Stomach (tissue), 19 donors: ENCODE measurements at places on chromosomes 1 and 21. TPM values are rescaled to one million over a fixed set of nuclear protein-coding genes. Genes with fewer than 3 reads are reported as not detected.

GRCh38 chr1:198529414-198529813, 11.1 kb downstream of the ATP6V1G3 start:
- no peak overlapping the region for H3K27ac ChIP-seq
- no peak overlapping the region for H3K4me3 ChIP-seq
- no peaks in the 10 kb centered on the region for H3K4me1 ChIP-seq
- no peaks in the 10 kb centered on the region for H3K36me3 ChIP-seq
- H3K27me3 ChIP-seq: no peaks in the 10 kb centered on the region

DNA sequence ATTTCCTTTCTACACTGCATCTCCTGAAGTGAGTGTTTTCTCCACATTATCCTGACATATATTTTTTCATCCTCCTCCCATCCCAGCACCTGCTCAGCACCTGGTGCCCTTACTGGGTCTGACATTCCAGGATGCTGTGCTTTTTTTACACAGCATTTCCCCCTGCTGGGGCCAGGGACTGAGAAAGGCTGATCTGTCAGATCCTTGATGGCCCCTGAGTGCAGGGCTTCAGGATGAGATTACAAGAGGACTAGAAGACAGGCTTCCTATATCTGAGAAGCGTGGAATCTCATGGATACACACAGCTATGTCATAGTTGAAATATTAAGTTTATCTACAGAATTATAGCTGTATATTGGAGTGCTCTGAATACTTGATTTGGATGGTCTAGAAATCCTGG, 24.4 kb downstream of the RCAN1 start:
- H3K27me3 ChIP-seq: no peaks in the 10 kb centered on the region
- DNase-seq: no peak
- H3K4me3 ChIP-seq: no peak overlapping the region

- H3K36me3 ChIP-seq: no peaks in the 10 kb centered on the region
- H3K27me3 ChIP-seq: no peaks in the 10 kb centered on the region
- DNase-seq: no peak
- no peaks in the 10 kb centered on the region for H3K4me1 ChIP-seq
Observed at GRCh38 chr1:192067360-192067759, 90.9 kb upstream of the RGS18 start.

DNA sequence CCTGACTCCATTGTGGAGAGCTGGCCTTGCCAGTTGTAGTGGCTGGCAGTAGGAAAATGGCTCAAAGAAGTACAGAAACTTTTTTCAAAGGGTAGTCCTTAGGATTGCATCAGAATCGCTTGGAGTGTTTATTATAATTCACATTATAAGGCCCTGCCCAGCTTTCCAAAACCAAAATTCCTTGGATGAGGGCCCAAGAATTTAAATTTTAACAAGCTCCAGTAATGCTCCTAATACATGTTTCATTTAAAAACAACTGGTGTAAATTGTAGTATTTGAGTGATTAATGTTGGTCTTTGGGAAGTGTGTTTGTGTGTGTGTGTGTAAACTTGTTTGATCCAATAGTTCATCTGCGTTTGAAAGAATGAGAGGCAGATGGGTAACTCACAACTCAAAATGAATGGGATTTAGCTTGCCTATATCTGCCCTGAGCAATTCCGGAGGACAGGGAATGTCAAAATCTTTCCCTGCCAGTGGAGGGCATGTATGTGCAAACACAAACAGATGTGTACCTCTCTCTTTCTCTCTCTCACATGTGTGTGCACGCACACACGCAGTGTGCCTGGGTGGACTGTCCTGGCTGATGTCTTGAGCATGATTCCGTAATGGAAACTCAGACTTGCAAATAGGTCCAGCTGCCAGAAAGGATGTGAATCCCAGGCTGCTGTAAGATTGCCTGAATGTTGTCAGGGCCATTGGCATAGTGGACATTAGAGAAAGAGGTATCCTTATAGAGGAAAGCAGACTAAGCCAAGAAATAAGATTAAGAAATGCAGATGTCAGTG, 293.1 kb downstream of the LMX1A start:
- peak; percentile 62 for DNase-seq
- H3K4me1 ChIP-seq: peaks cover 13% of the 10 kb centered on the region
- H3K27ac ChIP-seq: no peak overlapping the region
- H3K27me3 ChIP-seq: no peaks in the 10 kb centered on the region
- no peaks in the 10 kb centered on the region for H3K36me3 ChIP-seq

DNA sequence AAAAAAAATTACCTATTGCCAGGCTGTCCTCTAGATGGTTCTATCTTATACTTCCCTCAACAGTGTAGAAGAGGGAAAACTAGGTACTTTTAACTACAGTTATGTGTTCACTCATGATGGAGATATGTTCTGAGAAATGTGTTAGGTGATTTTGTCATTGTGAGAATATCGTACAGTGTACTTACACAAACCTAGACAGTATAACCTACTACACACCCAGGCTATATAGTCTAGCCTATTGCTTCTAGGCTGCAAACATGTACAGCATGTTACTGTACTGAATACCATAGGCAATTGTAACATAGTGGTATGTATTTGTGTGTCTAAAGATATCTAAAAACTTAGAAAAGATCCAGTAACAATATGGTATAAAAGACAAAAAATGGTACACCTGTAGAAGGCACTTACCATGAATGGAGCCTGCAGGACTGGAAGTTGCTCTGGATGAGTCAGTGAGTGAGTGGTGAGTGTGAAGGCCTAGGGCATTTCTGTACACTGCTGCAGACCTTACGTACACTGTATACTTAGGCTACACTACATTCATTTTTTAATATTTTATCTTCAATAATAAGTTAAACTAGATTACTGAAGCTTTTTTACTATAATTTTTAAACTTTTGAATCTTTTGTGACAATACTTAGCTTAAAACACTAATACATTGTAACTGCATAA, 13.2 kb downstream of the MGST3 start:
- H3K4me3 ChIP-seq: no peak overlapping the region
- H3K27ac ChIP-seq: peak overlapping the region; percentile 61
- peaks cover 80% of the 10 kb centered on the region for H3K4me1 ChIP-seq
- H3K36me3 ChIP-seq: no peaks in the 10 kb centered on the region
- H3K27me3 ChIP-seq: no peaks in the 10 kb centered on the region

DNA sequence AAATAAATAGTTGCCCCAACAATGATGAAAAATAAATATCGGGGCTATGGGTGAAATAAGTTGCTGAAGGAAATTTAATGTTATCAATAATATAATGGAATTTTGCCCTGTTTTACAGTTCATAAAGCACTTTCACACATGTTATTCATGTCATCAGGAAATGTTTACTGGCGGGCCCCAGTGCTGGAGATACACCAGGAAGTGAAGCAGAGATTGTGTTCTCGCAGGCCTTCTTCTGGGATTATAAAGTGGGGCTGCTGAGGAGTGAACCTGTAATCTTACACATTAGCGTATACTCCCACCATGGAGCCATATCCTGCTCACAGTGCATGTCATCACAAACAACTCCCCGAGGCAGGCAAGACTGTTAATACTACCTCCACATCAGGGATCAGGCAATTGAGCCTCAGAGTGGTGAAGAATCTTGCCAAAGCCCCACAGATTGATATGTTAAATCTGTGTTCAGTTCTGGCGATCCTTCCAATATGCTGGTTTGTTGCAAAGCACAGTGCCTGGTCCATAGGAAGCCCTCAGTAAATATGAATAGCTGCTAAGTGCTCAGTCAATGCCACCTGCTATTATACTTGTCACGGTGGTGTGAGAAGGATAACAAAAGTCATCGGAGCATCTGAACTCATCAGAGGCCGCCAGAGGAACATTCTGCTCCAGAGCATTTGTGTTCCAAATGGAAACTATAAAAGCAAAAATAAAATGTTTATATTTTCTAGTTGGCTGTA, 104.4 kb upstream of the UBE2U start:
- no peak overlapping the region for H3K27ac ChIP-seq
- no peaks in the 10 kb centered on the region for H3K36me3 ChIP-seq
- no peak for DNase-seq
- no peaks in the 10 kb centered on the region for H3K4me1 ChIP-seq

DNA sequence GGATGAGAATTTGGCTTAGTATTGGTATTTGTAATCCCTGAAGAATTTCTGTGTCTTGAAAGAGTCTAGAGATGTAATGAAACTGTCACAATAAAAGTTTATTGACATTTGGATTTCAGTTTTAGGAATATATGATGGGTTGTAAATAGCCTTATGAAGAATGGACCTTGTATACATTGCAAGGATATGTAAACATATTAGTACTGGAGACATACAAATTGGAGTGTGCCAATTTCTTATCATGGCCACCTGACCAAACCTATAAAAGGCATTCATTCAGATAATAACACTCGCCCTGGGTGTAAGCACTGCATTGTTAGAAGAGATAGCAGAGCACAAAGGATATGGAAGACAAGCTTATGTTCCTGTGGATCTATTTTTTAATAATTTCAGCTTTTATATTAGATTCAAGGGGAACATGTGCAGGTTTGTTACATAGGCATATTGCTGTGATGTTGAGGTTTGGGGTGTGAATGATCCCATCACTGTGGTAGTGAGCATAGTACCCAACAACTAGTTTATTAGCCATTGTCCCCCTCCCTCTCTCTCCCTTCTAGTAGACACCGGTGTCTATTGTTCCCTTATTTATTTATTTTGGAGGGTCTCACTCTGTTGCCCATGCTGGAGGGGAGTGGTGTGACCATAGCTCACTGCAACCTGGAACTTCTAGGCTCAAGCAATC, 8.6 kb downstream of the S1PR1 start:
- DNase-seq: no peak
- no peak overlapping the region for H3K27ac ChIP-seq
- H3K4me1 ChIP-seq: no peaks in the 10 kb centered on the region
- H3K4me3 ChIP-seq: no peak overlapping the region
- H3K36me3 ChIP-seq: no peaks in the 10 kb centered on the region

DNA sequence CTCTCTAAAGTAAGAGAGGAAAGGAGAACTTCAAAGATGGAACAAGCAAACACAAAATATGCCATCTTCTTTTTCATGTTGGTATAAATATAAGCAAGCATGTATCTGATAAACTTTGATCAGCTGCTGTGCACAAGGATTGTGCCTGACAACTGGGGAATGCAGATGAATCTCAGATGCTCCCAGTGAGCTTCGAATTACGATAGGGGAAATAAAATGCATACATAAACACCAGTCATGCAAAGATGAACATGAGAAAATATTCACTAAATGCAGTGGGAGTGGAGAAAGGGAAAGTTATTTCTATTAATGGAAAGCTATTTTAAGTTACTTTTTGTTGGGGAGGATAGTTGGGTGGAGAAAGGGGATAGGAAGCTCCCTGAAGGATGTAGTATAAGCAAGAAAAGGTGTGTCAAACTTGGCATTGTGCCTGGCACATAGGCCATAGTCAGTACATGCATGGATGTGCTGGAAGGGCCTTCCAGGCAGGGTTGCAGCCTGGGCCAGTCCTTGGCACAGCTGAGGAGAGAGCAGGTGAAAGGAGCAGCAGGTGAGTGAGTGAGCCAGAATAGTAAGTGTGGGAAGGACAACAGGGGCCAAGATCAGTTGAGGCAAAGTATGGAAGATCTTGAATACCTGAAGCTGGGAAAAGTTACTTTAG, 57.8 kb upstream of the PGD start:
- no peak overlapping the region for H3K4me3 ChIP-seq
- H3K36me3 ChIP-seq: peaks cover 100% of the 10 kb centered on the region
- no peak overlapping the region for H3K27ac ChIP-seq
- H3K4me1 ChIP-seq: peaks cover 9% of the 10 kb centered on the region
- no peak for DNase-seq
- no peaks in the 10 kb centered on the region for H3K27me3 ChIP-seq

- no peaks in the 10 kb centered on the region for H3K36me3 ChIP-seq
- no peak overlapping the region for H3K27ac ChIP-seq
- H3K4me1 ChIP-seq: no peaks in the 10 kb centered on the region
- DNase-seq: no peak
Observed at GRCh38 chr1:110746644-110747259, 72.0 kb upstream of the KCNA3 start.

DNA sequence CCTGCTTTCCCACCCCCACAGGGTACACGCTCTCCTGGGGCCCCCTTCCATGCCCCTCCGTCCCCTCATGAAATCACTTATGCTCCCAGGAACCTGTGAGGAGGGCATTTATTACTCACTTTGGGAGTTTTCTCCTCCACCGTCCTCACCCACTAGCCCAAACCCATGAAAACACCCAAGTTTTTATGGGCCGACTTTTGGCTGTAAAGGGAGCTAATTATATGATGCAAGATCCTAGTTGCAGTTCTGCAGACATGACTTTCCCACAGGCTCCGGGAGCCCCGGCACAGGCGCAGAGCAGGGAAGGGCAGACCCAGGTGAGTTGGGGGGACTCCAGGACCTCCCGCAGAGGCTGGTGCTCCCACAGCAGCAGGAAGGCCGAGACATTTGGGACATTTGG, 29.7 kb downstream of the EPHA2 start:
- H3K27ac ChIP-seq: no peak overlapping the region
- no peak overlapping the region for H3K4me3 ChIP-seq
- no peaks in the 10 kb centered on the region for H3K27me3 ChIP-seq
- no peak for DNase-seq

- H3K27ac ChIP-seq: no peak overlapping the region
- no peaks in the 10 kb centered on the region for H3K4me1 ChIP-seq
- DNase-seq: no peak
- H3K27me3 ChIP-seq: no peaks in the 10 kb centered on the region
Observed at GRCh38 chr1:70907563-70908310, 139.9 kb downstream of the PTGER3 start.

- no peaks in the 10 kb centered on the region for H3K27me3 ChIP-seq
- H3K27ac ChIP-seq: peak overlapping the region; percentile 71
- H3K36me3 ChIP-seq: no peaks in the 10 kb centered on the region
- peak; percentile 53 for DNase-seq
Observed at GRCh38 chr1:41515131-41515678, 30.7 kb upstream of the EDN2 start.

- no peak overlapping the region for H3K4me3 ChIP-seq
- H3K4me1 ChIP-seq: peaks cover 9% of the 10 kb centered on the region
- H3K27ac ChIP-seq: peak overlapping the region; percentile 1
- H3K36me3 ChIP-seq: no peaks in the 10 kb centered on the region
- H3K27me3 ChIP-seq: no peaks in the 10 kb centered on the region
- DNase-seq: no peak
Observed at GRCh38 chr1:178871551-178872320, 859 bp upstream of the ANGPTL1 start.

DNA sequence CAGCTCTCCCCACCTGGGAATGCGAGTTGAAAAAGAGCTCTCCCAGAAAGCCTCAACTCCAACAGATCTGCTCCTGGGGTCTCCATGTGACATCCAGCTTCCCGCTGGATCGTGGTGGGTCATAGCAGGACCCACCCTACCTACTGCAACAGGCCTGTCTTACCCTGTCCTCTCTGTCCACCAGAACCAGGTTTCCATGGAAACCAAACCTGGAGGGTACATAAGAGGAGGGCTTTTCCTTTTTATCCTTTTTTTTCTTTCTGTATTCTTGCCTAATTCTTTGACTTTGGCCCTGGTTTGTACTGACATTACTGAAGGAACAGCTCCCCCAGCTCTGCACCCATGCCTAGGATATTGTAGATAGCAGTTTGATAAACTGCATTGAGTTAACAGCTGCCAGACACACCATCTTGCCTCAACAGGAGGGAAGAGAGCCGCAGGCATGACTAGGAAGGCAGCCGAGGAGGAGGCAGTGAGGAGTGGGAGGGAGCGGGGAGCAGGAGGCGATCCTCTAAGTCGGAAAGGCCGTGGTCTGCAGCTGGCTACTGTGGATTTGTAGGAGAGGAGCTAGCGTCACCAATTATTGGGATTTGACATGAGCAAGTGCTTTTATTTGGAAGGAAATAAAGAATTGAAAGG, 9.7 kb upstream of the FMOD start:
- peaks cover 3% of the 10 kb centered on the region for H3K4me1 ChIP-seq
- no peak for DNase-seq
- H3K27me3 ChIP-seq: peaks cover 8% of the 10 kb centered on the region

TCP10L gene
- total RNA-seq: not detected

NBPF4 gene
- not detected for total RNA-seq

RIPPLY3 gene
- not detected for total RNA-seq

RAD54L gene
- 2.3 TPM for total RNA-seq
